Fibroblast of upper back skin (primary cell): ENCODE measurements at places on chromosomes 2 and 18.

GRCh38 chr2:164621764-164622105 is 453 bp upstream of the GRB14 start:
- DNase-seq = no peak

DNA sequence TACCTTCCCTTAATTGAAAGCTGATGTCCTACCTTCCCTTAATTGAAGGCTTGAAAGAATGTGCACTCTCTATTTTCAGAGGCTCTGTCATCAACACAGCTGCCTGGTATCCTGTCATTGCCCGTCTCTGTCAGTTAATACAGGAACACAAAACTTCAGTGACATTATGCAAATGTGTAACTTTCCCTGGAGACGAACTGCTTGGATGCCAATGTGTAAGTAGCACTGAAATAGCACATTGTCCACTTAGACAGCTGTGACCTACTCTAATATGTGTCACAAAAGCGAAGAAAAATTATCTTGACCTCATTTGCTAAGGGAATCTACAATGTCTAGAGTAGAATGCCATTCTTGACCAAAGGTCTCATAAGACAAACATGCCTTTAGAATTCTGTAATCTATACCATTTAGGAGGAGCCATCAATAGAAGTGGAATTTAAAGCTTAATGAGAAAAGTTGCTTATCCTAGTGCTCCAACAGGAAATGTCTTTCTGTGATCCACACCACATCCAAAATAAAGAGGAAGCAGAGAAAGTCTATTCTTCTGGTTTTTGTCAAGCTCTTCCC is 138.1 kb downstream of the BARD1 start:
- no peak for DNase-seq

DNA sequence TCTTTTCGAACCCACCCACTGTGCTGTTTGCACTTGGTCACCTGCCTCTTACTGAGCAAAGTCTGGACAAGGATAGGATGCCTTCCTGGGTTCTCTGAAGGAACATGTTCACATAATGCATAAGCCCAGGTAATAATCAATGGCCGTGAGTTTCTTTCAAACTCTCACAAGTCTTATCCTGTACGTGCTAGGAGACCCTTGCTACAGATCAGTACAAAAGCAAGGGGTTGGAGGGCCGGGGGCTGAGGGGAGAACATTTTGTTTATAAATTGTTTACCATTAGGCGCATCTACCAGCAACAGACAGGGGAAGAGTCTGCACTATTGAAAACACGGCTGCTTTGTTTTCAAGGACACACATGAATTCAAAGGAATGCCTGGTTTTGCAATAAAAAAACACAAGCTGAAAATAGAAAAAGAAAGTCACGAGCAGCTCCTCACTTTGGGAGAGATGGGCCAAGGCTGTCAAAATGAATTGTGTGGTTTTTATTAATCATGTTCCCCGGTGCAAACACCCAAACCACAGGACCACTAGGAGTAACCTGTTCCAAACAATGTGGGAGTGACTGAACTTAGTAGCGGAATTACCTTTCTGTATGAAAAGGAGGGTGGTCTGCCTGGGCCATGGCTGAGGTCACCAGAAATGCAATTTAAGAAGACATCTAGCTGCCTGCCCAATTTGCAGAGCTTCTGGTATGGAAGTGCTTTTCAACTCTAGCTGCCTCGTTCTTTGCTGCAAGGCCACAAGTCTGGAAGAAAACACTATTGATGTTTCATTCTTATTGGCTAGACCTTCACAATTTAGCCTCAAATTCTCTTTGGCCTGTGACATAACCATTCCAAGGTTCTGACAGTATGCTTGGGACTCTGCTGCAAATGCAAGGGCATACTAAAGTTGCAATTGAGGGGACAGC is 73.5 kb downstream of the CCBE1 start:
- DNase-seq = peak; percentile 86

DNA sequence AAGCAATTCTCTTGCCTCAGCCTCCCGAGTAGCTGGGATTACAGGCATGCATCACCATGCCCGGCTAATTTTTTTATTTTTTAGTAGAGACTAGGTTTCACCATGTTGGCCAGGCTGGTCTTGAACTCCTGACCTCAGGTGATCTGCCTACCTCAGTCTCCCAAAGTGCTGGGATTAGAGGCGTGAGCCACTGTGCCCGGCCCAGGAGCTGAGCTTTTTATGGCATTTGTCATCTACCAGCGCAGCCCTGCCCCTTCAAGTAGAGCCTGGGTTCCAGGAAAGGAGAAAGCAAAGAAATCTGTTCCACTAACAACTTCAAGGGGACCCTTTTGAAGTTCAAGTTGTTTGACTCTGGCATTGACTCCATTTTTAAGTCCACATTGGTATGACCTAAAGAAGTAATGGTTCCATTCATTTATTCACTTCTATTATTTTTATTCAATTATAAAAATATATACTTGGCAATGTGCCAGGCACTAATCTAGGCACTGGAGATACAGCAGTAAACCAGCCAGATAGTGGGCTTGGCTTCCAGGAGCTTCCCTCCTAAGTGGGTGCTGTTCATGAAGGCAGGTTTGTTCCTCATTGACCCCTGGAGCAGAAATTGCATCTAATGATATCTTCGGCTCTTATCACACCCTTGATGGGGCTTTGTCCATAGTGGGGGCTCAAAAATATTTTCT is 8.0 kb upstream of the SFTPB start:
- no peak for DNase-seq

- DNase-seq = peak; percentile 74
These were observed 188.1 kb downstream of the FMNL2 start for GRCh38 chr2:152523091-152523490.

- DNase-seq = no peak
These were observed 63.0 kb upstream of the STPG4 start for GRCh38 chr2:47218066-47218581.

GRCh38 chr2:231198291-231199173 is at the start of gene ARMC9:
Gene ARMC9, plus strand, starts transcription at chr2:231198631. Its CDS starts 7,608 bp downstream, at chr2:231206239.
- peak; percentile 63 for DNase-seq

- peak; percentile 91 for DNase-seq
These were observed 169.8 kb downstream of the MREG start for GRCh38 chr2:215843579-215843978.

DNA sequence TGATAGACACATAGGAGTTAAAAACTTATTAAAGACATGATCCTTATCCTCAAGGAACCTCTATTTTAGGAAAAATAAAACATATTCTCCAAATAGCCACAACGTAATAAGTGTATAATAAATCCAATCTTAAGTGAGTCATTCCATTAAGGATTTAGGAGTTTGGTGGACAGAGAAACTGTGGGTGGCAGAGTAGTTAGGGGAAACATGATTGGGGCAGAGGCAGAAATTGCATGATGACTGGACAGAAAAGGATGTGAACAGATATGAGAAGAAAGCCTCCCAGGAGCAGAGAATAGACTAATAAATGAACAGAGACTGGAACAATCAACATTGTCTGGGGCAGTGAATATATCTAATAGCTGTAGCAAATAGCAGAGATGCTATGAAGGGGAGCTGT is 48.1 kb upstream of the SIGLEC15 start:
- peak; percentile 95 for DNase-seq

DNA sequence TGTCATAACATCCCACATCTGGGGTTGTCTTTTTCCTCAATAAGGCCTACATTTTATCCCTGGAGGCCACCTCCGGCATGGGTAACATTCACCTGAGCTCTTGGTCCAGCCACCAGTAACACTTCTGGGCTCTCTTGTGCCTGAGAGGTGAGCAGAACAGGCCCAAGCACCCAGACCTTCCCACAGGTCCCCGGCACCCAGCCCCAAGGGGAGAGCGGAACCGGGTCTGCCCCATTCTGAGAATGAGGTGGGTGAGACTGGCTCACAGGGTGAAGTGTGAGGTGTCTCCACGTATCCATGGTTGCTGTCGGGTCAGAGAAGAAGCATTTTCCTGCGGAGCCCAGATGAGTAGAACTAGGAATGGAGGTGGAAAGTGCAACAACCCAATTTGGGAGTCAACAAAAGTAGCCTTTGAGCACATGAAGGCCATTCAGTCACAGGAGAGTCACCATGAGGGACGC is 496.7 kb upstream of the MYT1L start:
- DNase-seq = no peak

- no peak for DNase-seq
These were observed 24.3 kb upstream of the CDH20 start for GRCh38 chr18:61308795-61309393.

GRCh38 chr18:49638891-49639557 is 77.2 kb downstream of the LIPG start:
- no peak for DNase-seq

GRCh38 chr2:163737563-163737962 is 1.8 kb upstream of the FIGN start:
- DNase-seq = no peak

GRCh38 chr18:64180171-64180570 is 31.3 kb upstream of the LINC00305 start:
- DNase-seq = no peak

DNA sequence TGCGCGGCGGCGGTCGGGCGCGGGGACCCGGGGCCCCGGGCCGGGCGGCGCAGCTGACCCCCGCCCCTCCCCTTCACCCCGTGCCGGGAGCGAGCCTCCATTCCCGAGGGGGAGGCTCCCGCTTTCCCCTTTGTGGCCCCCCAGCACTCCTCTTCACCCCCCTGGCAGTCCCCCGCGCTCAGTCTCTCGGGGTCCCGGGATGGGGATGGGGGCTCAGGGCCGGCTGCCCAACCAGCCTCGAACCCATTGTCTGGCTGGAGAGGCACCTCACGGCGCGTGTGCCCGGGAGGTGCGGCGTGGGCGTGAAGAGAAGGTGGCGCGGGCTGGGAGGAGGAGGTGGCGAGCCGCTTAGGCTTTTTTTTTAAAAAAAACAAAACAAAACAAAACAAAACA is 748 bp downstream of the FMNL2 start:
- DNase-seq = no peak

DNA sequence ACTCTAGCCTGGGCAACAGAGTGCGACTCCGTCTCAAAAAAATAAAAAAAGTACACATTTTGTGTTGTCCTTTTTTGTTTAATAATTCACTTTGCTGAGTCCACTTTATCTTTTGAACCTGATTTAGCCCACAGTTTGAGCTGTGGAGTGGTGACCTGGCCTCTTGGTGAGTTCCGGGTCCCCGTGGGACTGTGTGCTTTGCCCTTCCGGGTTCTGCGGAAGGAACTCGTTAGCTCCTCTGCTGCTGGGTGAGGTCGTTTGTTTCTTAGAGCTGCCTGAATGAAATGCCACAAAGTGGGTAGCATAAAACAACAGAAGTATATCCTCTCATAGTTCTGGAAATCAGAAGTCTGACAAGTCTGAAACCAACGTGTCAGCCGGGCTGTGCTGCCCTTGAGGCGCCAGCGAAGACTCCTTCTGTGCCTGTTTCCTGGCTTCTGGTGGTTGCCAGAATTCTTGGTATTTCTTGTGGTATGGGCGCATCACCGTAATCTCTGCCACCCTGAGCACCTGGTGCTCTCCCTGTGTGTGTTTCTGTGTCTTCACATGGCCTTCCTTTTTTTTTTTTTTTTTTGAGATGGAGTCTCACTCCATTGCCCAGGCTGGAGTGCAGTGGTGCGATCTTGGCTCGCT is 3.5 kb downstream of the EFHD1 start:
- no peak for DNase-seq

GRCh38 chr18:55588870-55589595 is 1.0 kb upstream of the TCF4 start:
- no peak for DNase-seq

- DNase-seq = no peak
These were observed 15.8 kb downstream of the BOLA3 start for GRCh38 chr2:74131901-74132300.

- DNase-seq = no peak
These were observed 428.7 kb upstream of the ACVR2A start for GRCh38 chr2:147416099-147416498.
